ENCODE measurements at places on chromosomes 5 and 9.
A peak's percentile ranks its signal among the peaks of the same experiment; 100 is the strongest.

GRCh38 chr5:35230038-35230611 is at the start of gene PRLR:
Gene PRLR, minus strand, starts transcription at chr5:35230487. Its CDS starts 140,867 bp downstream, at chr5:35089620.
- no peak for DNase-seq

- no peak for DNase-seq
These were observed 8.6 kb downstream of the HAPLN1 start for GRCh38 chr5:83711982-83712601.

DNA sequence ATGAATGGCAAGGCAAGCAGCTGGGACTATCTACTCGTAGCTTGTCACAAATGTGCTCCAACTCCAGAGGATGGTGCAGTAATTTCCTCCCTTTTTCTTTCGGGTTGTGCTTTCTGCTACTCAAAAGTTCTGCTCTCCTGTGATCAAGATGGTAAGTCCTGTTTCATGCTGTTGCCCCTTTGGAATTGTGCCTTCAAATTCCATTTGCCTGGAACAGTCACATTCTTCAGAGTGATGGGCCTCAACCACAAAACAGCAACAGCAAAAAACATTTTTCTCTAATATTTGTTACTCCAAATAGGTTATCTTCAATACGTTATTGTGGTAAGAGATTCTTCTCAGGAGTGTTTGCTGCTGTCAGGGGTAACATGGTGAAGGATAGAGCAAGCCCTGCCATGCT is 209.3 kb downstream of the PALM2AKAP2 start:
- DNase-seq: no peak

- no peak for DNase-seq
These were observed 1.6 kb downstream of the CSNK1A1 start for GRCh38 chr5:149549461-149550267.

GRCh38 chr5:141641634-141642267 is 5.0 kb downstream of the RELL2 start:
- peak; percentile 70 for DNase-seq

- DNase-seq: no peak
These were observed 19.1 kb downstream of the DUSP1 start for GRCh38 chr5:172751761-172752510.
